ENCODE measurements at places on chromosomes 2 and 18.

DNA sequence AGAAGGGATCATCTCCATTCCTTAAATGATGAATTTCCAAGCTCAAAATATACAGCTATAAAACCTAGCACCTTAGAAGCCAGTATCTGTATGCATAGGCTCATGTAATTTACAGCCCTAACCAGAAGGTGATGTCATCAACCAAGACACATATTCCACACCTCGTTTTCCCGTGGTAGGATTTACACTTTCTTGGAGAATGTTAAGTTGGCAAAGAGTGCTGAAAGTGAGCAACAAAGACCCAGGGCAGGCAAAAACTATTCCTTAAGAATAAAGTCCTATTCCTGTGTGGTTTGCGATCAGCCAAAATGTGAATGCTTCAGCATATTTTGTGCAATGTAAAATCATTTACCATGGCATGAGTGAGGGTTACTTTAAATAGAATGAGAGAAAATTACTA is 247.1 kb downstream of the OSR1 start:
- no peak for ATAC-seq

GRCh38 chr2:234462218-234462992 is 34.5 kb downstream of the ARL4C start:
- ATAC-seq: peak; percentile 32

GRCh38 chr2:195360242-195360641 is 296.8 kb upstream of the SLC39A10 start:
- ATAC-seq: no peak

GRCh38 chr2:191740759-191741158 is 62.8 kb downstream of the NABP1 start:
- no peak for ATAC-seq

DNA sequence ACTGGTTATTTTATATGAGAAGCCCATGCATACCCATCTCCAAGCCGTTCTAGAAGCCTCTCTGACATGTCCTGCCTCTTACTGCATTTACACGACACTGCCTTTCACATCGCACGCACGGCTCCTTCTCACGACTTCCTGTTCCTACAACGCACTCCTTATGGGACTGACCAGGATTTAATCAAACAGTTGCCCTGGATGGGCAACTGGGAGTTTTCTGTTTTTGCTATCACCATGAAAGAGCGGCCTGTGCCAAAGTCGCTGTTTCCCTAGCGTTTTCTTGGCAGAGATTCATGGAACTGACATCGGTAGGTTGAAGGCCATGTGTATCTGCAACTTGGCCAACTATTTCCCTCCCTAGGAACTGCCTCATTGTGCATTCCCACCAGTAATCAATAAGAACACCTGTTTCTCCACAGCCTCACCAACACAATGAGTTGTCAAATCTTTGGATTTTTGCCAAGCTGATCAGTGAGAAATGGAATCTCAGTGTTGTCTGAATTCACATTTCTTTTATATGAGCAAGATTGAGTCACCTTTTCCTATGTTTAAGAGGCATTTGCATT is 97.2 kb upstream of the OTOS start:
- no peak for ATAC-seq

DNA sequence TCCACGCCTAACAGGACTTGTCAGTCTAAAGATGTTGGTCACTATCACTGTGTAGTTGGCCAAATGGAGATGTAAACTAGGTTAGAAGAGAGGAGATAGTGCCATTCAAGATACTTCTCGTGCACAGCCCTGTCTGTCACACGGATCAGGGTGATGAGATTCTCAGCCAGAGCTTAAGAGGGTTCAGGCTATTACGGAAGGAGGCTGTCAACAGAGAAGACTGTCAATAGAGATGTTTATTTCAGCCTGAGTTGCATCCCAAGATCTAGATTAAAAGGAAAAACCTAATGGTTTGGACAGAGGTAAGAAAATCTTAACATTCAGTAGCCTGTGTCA is 83.4 kb downstream of the AAK1 start:
- no peak for ATAC-seq

- no peak for ATAC-seq
Measured at GRCh38 chr2:34736482-34736881, 1137.4 kb upstream of the FAM98A start.

GRCh38 chr2:223101340-223102039 is 49.5 kb downstream of the KCNE4 start:
- ATAC-seq: peak; percentile 52

GRCh38 chr2:237235383-237236095 is 149.8 kb downstream of the COPS8 start:
- ATAC-seq: no peak

GRCh38 chr18:66461344-66461743 is 142.5 kb downstream of the CDH19 start:
- ATAC-seq: no peak

DNA sequence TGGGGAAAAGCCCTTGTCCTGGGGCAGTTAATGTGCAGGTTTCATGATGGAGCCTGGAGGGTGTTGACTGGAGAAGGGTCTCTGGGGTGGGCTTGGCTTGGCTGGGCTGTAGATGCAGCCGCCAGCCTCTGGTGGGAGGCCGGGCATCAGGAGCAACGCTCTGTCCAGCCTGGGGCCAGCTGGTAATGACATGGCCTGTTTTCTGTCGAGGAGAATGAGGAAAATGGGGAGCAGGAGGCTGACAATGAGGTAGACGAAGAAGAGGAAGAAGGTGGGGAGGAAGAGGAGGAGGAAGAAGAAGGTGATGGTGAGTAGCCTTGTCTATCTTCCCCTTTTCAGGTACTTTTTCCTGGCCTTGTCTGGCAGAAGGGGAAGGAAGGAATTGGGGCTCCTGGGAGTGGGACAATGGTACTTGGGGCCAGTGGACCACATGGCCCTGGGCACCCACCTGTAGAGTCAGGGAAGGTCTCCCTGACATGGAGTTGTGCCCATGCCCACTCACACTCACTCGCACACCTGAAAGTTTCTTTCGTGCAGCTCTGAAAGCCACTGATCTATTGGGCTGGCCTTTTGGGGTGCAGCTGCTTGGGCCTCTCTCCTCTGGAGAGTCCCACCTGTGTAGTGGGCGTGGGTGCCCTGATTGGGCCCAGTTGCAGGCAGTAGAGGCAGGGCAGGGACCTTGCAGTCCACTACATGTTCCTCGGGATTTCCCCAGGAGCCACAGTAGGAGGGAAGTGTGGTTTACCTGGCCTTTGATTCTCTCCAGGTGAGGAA is 3.5 kb downstream of the PTMA start:
- ATAC-seq: no peak

DNA sequence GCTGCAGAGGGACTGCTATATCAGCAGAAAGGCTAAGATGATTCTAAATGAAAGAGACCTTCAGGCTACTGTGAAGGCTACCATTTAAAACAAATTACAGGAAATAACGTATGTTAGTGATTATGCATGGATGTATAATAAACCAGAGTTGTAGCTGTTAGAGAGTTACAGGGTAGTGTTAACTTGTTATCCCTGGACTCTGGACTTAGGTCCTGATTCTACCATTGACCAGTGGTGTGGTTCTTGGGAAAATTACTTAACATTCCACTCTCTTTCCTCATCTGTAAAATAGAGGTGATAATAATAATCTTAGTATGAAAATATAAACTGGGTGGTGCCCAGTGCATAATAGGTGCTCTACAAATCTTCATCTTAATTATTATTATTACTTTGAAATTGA is 22.2 kb downstream of the LAMA3 start:
- no peak for ATAC-seq

DNA sequence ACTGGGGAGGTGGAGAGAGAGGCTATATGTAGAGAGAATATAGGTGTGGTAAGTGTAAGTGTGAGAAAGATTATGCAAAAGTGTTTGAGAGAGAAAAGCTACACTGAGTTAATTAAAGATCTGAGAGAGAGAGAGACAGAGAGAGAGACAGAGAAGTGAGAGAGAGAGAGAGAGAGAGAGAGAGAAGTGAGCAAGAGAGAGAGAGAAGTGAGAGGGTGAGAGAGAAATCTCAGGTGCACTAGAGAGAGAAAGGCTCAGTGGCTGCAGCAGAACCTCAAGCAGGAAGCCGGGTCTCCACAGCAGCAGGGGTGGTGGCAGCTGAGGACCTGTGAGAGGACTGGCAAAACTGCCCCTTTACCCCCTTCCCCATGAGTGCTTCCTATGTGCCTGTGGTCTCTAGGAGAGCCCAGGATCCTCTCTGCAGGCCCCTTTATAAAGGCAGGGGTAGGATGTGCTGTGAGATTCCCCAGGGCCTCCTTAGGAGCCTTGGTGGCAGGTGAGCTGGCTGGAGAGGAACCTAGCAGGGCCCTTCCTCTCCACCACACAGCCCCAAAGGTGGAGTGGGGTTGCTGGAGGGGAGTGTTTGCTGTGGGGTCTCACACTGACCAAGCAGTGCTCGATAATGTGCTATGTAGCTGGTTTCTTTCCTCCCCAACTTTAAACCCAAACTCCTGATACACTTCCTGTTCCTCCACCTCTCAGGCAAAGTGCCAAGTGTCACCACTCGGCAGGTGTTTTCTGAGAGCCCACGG is 52.6 kb downstream of the SLC4A5 start:
- no peak for ATAC-seq

DNA sequence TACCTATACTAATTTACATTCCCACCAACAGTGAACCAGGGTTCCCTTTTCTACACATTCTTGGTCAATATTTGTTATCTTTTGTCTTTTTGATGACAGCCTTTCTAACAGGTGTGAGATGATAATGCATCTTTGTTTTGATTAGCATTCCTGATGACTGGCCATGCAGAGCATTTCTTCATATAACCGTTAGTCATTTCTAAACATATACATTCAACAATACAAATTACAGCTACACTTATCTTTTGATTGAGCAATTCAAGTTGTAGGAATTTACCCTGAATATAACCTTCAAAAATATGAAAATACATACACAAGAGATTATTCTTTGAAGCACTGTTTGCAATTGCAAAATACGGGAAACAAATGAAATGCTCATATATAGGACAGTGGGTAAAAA is 94.9 kb downstream of the TMEM131 start:
- ATAC-seq: no peak

GRCh38 chr2:38178119-38178518 is 102.2 kb upstream of the CYP1B1 start:
- peak; percentile 73 for ATAC-seq

GRCh38 chr2:173050684-173051083 is 25.0 kb upstream of the MAP3K20 start:
- ATAC-seq: peak; percentile 50

DNA sequence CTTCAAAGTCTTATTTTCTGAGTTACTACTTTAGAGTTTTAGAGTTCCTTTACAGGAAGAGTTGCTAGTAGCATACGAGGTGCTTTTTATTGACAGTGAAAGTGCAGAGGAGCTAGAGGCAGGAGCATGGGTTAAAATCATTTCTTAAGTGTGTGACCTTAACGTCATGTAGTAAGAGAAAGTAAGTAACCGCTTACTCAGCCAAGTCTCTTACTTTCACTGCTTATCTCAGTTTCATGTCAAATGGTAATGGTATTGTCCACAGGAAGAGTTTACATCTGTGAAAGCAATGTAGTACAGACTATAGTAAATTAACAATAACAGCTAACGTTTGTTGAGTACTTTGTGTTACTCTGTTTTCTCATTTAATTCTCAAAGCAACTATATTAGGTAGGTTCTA is 12.6 kb downstream of the NDUFAF7 start:
- no peak for ATAC-seq

GRCh38 chr2:60998628-60999545 is 18.6 kb upstream of the PEX13 start:
- peak; percentile 76 for ATAC-seq

DNA sequence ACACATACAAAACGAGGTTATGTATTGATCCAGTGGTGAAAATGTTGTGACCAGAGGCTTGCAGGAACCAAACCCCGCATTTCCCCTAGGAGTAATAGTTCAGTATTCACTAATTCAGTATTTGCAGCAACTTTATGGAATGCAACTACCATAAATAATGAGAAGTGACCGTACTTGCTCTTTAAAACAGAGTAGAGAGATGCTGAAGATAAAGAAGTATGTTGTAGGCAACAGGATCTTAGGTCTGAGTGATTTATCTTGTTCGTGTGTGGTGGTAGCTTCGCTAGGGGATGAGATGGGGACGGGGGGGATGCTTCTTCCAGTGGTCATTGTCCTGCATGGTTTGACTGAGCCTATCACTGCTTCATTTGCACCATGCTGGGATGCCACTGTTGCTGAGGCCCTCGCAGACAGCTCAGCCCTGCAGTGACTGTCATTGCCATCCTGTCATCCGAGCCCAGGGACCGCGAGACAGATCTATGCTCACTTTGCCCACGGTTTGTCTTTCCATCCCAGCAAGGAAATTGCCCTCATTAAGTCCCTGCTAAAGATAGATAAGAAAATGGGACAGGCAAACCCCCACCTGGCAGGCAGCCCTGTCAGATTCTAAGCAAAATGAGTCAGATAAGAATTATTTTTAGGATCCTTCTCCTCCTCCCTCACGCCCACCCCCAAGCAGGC is 181.3 kb downstream of the CTIF start:
- no peak for ATAC-seq

DNA sequence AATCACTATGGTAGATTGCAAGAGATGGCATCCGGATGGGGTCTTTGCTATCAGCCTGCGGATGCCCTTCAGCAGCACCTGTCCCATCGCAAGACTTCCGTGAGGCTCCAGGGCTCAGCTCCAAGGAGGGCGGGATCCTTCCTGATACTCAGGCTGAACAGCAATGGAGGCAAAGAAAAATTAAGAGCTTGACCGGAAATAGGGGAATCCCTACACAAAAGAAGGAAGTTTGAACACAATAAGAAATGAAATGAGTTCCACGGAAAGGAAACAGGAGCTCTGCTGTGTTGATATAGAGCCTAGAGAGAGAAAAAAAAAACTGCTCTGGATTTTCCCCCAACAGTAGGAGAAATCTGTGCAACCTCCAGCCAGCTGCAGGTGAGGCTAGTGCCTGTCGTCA is 91.9 kb downstream of the ARL4C start:
- no peak for ATAC-seq

DNA sequence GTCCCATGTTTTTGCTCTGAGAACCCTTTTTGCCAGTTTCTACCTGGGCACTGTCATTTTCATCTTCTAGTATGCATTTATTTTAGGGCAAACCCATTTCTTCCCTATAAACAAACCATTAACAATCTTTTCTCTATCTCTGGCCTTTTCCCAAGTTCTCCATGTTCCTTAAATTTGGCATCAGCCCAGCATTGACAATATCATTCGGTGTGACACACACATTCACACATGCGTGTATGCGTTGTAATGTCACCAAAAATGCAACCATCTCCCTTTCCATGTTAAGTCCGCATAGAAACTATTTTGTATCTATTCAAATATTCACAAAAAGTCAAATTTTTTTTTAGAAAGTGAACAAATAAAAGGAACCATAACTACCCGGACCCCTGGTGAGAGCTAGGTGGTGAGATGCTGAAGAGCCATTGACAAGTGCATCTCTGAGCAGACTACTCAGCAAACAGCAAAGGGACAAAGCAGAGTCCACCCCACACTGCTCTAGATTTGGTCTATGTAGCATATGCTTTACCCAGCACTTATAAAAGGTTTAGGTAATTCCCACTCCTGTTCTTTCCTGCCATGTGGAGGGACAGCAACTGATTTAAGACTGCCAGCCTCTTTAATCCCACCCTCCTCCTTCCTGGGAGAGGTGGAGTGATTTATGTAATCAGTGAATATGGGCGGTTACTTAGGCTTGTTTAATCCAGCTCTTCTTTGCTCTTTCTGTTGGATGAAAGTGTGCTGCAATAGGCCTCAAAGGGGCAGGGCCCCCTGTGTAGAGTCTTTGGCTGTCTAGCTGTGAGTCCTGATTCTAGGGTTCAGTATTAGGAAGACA is 124.1 kb downstream of the METTL8 start:
- ATAC-seq: peak; percentile 35

GRCh38 chr2:7057865-7058400 is 140.7 kb downstream of the RNF144A start:
- no peak for ATAC-seq

GRCh38 chr2:119513832-119514231 is 10.5 kb downstream of the SCTR start:
- ATAC-seq: no peak
